ENCODE measurements at places on chromosomes 6 and 20.

- DNase-seq: no peak
Observed at GRCh38 chr20:56673450-56673849, 44.3 kb downstream of the TFAP2C start.

GRCh38 chr20:58618351-58619076, 32.6 kb upstream of the STX16 start:
- DNase-seq: no peak

DNA sequence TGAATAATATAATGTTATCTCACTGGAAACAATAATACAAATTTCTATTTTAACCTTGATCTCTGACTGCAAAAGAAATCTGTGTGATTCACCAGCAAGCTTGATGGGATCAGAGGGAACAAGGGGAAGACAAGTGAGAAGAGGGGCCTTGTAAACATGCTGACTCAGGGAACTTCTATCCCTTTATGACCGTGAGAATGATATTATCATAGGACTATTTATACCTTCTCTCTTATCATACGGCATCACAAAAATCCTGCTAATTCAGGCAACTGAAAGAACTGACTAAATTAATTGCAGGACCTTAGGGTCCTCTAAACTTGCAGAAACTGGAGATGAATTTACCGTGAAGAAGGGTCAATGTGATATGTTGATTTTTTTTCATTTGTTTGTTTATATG, 173.3 kb downstream of the PTPRK start:
- no peak for DNase-seq

DNA sequence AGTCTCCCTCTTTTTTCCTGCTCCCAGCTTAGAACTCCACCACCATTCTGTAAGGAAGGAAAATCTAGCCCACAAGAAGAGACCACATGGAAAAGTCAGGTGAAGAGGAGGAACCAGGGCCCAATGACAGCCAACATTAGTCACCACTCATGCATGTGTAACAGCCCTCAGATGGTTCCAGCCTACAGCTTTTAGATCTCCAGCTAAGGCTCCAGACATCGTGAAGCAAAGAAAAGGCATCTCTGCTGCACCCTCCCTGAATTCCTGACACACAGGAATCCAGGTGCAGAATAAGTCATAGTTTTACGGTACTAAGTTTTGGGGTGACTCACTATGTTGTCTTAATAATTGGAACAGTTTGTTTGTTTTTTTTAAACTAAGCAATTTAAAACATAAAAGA, 25.5 kb downstream of the DCDC2 start:
- DNase-seq: no peak

DNA sequence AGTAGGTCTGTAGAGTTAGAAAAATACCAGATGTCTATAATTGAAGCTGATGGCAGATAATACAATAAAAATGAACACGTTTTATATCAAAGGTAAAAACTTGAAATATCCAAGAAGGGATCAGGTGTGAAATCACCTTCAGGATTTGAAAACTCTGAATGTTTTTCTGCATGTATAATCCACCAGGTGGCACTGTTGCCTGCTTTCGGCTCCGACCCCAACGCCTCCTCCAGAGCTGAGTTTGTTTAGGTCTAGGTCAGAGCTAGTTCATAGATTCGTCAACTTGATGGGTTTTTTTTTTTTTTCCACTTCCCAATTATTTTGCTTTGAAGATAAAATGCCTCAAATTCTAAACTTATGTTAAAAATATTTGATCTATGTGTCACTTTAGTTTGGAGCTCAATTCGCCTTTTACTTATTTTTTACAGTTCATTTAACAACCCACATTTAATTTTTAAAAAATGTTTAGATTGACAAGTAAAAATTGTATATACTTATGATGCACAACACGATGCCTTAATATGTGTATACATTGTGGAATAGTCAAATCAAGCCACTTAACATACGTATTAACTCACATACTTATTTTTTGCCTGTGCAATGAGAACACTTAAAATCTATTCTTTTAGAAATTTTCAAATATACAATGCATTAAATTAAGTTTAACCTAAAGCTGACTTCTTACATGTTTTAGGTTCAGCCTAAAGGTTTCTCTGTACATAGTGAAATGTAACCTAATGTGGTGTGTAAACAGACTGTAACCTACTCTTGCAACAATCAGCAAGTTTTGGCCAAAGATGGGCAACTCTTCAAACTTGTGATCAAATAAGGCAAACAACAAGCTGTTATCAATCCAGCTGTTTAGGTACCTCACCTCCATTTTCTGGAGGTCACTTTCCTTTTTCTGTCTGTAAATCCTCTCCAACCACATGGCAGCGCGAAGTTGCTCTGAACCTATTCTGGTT, 39.4 kb upstream of the ENPP4 start:
- peak; percentile 63 for DNase-seq

GRCh38 chr20:18056174-18057100, 1.3 kb downstream of the OVOL2 start:
- peak; percentile 61 for DNase-seq

GRCh38 chr20:62805155-62805710, 598 bp downstream of the OGFR start:
- DNase-seq: no peak

- no peak for DNase-seq
Observed at GRCh38 chr6:97665446-97665845, 382.4 kb upstream of the MMS22L start.

DNA sequence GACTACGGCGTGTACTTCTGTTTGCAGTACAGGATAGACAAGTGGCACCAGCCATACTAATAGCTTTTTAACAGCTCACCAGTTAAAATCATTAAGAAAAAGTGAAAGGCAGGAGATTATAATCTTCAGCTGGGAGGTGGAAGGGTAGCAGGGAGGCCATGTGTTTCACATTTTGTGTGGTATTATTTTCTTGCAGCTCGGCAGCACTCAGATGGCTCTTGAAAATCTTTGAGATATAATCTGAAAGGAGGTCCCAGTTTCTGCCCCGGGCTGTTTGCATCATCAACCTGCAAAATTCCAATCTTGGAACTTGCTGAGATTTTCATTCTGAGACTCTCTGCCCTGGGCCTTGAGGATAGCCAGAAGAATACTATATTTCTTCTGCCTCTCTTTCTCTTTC, 87.5 kb upstream of the HDAC2 start:
- DNase-seq: no peak

DNA sequence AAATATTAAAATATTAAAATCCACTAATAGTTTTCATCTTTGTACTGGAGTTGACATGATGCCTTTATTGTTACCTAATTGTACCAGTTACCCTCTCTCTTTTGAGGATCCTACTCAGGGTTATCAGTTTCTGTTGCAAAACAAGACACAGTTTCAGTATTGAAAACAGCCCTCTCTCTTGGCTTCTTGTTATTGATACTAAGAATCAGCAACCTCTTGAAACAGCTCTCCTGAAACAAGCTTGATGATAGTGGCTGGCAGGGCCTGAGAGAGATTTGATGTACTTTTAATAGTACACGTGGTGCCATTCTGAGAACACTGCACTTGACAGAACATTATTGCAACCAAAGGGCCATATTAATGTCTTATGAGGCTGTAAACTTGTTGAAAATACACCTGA, 64.9 kb upstream of the MEI4 start:
- no peak for DNase-seq

GRCh38 chr6:152637296-152638047, at the start of gene SYNE1:
Gene SYNE1, minus strand, starts transcription at chr6:152637362. Its CDS starts 9,031 bp downstream, at chr6:152628331.
- no peak for DNase-seq

DNA sequence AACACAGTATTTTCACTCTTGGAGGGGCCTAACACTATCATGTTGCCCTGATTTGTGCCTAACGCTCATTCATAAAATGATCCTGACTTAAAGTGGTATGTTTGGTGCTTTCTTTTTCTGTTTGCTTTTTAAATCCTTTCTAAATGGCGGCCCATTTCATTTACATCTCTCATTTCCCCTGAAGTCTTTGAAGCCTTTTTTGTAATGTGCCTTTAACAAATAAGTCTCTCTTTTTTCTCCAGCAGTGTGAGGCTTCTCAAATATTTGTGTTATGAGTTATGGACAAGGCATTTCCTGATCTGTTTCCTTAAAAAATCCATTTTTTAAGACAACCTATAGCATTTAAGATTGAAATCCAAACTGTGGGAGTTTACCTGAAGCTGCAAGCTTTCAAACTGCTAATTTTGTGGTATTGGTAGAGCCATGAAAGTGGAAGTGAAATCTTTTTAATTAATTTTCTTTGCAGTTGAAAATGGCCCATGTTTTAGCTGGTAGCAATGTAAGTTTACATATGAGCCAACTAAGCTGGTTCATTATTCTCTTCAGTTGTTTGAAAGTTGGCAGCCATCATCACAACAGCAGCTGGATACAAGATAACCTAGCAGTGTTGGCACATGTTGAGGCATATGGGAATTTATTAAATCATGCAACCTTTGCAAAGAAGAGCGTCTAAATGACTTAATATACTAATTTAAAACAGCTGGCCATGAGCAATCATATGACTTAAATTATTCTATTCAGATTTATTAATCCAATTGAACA, 469.7 kb downstream of the CDKAL1 start:
- peak; percentile 83 for DNase-seq

DNA sequence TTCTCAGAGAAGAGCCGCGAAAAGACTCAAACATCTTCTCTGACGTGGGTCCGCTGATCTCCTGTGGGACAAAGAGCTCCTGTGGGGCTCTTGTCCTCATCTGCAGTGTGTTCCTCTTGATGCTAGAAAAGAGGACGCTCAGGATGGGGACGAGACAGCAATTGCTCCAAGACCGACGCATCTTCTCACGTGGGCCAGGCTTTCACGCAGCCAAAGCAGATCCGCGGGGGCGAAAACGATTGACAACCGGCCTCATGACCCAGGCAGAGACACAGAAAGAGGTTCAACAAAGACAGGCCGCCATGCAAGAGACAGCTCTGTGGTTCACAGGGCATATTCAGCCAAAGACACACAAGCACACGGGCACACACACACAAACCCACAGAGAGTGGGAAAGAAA, 971.8 kb upstream of the DEFB115 start:
- no peak for DNase-seq

Measured in NCI-H2171 treated with DMSO at 0.1 percent for 48 hours (cell line).